ENCODE measurements at places on chromosomes 16 and 17. TPM values are rescaled to one million over a fixed set of nuclear protein-coding genes. Genes with fewer than 3 reads are reported as not detected.

RHBDF2 gene
- total RNA-seq, result 41.6 TPM

SLX1B gene
- 43.4 TPM for total RNA-seq

HSD11B2 gene
- 5.6 TPM for total RNA-seq

PKD1 gene
- total RNA-seq, result 165 TPM

SDK2 gene
- total RNA-seq, result 3.4 TPM

AIPL1 gene
- total RNA-seq, result not detected

KRT24 gene
- 0.52 TPM for total RNA-seq

TPSD1 gene
- total RNA-seq, result 5.0 TPM

PDP2 gene
- total RNA-seq, result 11.5 TPM

RAP1GAP2 gene
- 49.2 TPM for total RNA-seq

PAFAH1B1 gene
- total RNA-seq, result 119 TPM

PLA2G10 gene
- 1.4 TPM for total RNA-seq

OTOP2 gene
- not detected for total RNA-seq

SLC5A2 gene
- not detected for total RNA-seq

PRR15L gene
- 12.2 TPM for total RNA-seq

TERB1 gene
- 1.0 TPM for total RNA-seq

TEKT5 gene
- total RNA-seq, result 8.0 TPM

MT1G gene
- total RNA-seq, result 2.9 TPM

PDILT gene
- not detected for total RNA-seq
